D721Med (cell line): ENCODE measurements at places on chromosomes 2 and 18.

DNA sequence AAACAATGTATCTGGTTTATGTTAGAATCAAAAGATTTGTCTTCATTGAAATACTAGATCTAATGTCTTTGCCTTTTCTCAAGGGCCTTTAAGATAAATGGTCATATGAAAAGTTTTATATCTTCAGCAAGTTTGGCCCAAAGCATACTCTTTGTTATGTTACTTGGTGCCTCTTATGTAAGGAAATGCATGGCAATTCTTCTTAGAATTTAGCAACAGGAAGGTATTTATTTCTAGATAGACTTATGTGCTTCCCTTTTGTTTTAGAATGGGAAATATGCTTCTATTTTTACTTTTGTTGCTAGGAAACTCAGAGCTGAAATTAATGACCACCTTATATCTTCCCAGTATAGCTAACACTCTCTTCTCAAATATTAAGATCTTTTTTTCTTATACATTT is 117.4 kb upstream of the DLX2 start:
- no peak for DNase-seq

- DNase-seq, result no peak
Measured at GRCh38 chr2:219877728-219878127, 250.3 kb downstream of the SLC4A3 start.

GRCh38 chr18:62721839-62722795 is 6.8 kb downstream of the PHLPP1 start:
- DNase-seq, result no peak

DNA sequence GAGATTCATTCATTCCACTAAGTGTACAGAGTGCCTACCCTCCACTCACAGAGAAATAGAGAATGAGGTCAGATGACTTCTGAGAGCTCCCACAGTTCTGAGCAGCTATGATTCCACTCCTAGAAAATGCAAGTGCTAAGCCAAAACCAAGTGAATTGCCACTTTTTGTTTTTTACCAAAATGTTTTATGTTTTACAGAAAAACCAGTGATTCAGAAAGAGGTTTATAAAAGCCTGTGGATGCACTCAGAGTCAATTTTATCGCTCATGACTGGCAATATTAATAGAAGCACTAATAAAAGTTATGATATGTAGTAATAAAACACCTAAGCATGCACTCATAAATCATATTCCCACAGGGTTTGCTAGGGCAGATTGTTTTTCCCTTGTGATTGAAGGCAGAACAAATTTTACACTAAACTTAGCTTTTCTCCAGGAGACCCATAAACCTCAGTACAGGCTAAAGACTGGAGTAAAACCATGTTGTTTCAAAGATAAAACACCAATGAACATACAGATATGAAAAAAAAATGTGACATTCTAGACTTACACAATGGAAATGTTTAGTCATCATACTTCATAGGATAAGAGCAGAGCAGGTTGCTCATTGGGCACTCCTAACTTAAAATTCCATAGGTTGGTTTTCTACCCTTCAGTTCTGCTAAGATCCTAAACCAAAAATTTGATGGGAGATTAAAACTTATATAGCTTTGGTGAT is 67.5 kb downstream of the PDK1 start:
- DNase-seq, result no peak

GRCh38 chr2:230968921-230969658 is 26.8 kb upstream of the SPATA3 start:
- DNase-seq, result no peak

DNA sequence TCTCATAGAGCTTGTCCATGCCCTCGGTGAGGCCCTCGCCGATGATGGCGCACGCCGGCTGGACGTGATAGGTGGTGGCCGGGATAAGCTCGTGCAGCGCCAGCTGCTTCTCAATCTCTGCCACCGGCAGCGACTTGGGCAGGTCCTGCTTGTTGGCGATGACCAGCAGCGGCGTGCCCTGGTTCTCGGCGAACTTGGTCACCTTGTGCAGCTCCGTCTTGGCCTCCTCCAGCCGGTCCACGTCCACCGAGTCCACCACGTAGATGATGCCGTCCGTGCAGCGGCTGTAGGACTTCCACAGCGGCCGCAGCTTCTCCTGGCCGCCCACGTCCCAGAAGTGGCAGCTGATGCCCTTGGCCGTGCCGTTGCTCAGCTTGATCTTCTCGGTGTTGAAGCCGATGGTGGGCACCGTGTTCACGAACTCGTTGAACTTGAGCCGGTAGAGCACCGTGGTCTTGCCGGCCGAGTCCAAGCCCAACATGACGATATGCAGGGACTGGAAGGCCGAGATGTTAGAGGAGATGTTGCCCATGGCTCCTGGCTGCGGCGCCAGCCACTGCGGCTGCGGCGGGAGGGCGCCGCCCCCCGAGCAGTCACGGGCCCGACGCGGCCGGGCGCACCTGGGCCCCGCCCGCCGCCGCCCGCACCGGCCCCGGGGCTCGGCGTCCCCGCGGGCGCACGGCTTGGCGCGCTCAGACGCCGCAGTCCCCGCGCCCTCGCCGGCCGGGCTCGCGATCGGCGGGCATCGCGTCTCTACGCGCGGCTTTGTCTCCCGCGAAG is 636 bp downstream of the ARL4C start:
- DNase-seq, result no peak

GRCh38 chr2:186575302-186575701 is 14.6 kb upstream of the ITGAV start:
- DNase-seq, result no peak

GRCh38 chr18:79947054-79947755 is 4.2 kb downstream of the SLC66A2 start:
- DNase-seq, result no peak

GRCh38 chr2:101149241-101150192 is 1.7 kb downstream of the TBC1D8 start:
- no peak for DNase-seq
